GM23248 (cell line): ENCODE measurements at places on chromosomes 16 and 17. TPM values are rescaled to one million over a fixed set of nuclear protein-coding genes. Genes with fewer than 3 reads are reported as not detected.

DNA sequence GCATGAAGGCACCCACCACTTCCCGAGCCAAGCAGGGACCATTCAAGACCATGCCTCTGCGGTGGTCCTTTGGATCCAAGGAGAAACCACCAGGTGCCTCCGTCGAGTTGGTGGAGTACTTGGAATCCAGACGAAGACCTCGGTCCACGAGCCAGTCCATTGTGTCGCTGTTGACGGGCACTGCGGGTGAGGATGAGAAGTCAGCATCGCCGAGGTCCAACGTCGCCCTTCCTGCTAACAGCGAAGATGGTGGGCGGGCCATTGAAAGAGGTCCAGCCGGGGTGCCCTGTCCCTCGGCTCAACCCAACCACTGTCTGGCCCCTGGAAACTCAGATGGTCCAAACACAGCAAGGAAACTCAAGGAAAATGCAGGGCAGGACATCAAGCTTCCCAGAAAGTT, 63.4 kb downstream of the DHRS7C start:
- no peak for DNase-seq

GRCh38 chr17:82915757-82916027, 75.9 kb upstream of the ZNF750 start:
- no peak for DNase-seq

OTOA gene
- not detected in 2 replicates for polyA plus RNA-seq

GRCh38 chr17:16468428-16468992, 23.5 kb downstream of the LRRC75A start:
- DNase-seq, result no peak

- peak; percentile 51 for DNase-seq
Measured at GRCh38 chr17:31155208-31155810, 60.5 kb downstream of the NF1 start.
